ENCODE measurements at places on chromosomes 6 and 20.

DNA sequence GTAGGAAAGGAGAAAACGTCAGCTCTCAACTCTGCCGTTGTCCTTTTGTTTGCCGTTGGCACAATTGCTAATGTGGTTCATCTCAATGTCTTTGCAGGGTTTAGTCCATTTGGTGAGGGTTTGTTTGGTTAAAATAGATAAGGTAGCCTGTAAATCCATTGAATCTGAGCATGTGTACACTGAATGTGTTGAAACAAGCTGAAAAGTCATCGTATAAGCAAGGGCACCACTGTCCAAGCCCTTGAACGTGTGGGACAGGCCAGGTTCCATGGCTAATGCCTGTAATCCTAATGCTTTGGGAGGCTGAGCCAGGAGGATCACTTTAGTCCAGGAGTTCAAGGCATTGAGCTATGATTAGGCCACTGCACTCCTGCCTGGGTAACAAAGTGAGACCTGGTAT lies 224.7 kb upstream of the PLCB4 start:
- DNase-seq = no peak

- no peak for DNase-seq
Measured at GRCh38 chr20:15923030-15923776, 650.0 kb downstream of the KIF16B start.

DNA sequence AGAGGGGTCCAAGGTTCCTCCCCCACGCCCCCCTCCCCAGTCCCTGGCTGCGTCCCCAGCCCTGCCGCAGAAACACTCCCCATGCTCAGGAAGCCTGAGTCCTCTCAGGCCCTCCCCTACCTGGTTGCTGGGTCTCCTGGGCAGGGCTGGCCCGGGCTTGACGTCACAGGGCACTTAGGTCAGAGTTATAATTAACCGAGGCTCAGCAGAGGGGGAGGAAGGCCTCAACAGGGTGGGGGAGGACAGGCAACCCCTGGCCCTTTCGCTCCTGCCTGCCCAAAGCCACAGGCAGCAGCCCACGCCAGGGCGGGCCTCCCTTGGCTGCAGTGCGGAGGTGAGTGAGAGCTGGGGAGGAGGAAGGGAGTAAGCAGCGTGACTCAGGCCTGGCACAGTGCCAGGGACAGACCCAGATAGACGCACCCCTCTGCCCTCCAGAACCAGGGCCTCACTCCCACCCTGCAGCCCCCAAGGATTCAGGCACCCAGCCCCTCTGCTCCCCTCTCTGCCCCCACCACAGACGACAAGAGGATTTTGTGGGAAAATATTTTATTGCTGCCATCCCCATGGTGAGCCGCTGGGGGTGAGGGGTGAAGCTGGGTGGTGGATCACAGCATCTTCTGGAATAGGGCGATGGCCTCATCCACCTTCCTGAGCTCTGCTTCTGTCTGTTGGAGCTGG lies at the start of gene VWA7:
Gene VWA7 (minus strand): TSS at position 340 of the 678 bp plus-strand sequence. CDS start 549 bp downstream, outside the sequence.
- DNase-seq = no peak

DNA sequence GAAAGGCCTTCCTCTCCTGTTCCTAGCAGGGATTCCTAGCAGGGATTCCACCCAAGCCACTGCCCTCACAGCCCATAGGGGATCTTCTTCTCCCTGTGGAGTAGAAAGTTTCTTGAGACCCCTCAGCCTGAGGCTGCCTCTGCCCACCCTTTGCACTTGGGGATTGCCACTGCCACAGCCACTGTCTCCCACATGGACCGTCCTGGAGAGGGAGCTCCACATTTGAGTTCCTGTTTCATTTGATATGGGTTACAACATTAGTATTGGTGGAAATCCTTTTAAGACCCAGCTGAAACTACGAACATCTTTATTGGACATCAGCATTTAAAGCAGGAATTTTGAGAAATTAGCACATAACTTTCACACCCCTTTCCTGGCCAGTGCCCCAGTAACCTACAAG lies 25.6 kb downstream of the HLA-G start:
- no peak for DNase-seq

DNA sequence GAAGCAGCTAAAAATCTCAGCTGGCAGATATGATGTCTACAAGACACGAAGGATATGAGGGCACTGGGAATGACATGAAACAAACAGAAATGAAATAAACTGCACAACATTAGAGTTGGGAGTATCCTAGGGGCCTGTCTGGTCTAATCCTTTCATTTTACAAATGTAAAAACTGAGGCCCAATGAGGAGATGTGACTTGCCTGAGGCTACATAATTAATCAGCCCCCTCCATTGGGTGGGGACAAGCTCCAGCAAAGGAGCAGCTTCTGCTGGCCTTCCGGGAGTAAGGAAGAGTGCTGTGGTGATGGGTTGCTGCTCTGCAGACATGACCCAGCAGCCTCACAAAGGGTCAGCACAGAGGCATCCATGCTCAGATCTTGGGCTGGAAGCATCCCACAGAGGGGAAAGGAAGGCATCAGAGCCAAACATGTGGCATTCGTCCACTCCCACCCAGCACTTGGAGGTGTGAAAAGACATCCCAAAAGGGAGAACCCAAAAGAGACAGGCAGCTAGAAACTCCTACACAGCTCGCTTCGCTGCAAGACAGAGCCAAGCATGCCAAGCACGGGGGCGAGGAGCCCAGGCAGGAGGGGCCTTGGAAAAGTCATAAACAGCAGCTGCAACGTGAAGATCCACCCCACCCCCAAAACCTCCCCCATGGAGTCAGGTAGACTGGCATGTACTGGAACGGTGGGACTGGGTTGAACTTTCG lies 183.7 kb downstream of the UNC5CL start:
- DNase-seq = no peak

DNA sequence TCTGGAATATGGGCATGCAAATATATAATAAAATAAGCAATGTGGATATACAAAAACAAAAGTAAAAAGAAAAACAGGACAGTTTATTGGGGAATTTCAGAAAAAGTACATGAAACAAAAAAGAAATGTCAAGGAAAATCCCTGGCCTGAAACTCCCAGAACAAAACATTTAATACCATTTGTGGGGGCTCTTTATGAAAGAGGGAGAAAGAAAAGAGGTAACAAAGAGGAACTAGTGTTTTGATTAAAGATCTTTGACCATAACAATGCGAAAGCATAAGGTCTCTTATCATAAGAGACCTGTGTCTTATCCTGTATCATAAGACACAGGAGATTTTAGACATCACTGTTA lies 88.6 kb upstream of the ARID1B start:
- no peak for DNase-seq

DNA sequence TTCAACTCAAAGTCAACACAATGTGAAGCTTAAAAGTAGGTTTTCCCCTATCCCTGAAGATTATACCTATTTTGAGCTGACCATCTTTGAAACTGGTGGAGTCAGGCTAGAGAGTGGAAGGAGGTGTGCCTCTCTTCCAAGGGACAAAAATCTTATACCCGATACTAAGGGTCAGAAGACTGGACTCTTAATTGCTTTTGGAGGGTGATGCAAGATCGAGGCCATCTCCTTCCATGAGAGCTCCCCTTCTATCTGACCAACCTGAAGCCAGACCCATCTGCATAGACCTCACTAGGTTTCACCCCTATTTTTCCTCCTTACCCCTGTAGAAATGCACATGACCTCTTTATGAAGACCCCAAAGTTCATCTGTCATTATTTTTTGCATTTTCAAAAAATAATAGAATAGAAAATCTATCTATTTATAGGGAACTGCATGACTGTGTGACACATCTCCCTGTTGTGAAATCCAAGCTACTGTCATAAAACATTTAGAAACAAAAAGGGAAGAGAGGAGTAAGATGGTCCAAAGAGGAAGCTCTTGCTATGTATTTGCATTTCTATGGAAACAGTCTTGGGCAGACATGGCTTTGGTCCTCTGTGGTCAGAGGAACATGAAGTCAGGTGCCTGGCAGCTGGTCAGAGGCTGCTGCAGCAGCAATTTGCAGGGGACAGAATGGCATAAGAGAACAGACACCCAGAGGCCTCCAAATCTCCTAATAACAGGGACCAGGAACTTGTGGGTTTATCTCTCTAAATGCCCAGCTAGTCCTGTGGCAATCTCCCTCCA lies 349.2 kb downstream of the MAFB start:
- DNase-seq = no peak

DNA sequence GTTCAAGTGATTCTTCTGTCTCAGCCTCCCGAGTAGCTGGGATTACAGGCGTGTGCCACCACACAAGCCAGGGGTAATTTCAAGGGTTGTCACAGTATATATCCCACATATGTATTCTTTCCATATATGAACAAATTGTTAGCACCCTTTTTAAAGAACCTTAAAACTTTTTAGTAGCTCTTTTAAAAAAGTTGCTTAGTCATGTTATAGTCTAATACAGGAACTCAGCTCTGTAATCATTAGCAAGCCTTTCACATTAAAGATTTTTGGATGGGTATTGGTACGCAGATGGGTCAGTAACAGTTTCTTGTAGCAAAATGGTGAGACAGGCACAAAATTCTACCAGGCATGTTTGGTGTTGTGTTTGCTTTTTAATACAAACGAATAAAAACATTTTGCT lies 10.9 kb downstream of the AMD1 start:
- DNase-seq = no peak

GRCh38 chr6:161257793-161258457 lies 15.9 kb downstream of the AGPAT4 start:
- DNase-seq = no peak

- no peak for DNase-seq
Measured at GRCh38 chr20:2708665-2709064, 16.1 kb downstream of the EBF4 start.

DNA sequence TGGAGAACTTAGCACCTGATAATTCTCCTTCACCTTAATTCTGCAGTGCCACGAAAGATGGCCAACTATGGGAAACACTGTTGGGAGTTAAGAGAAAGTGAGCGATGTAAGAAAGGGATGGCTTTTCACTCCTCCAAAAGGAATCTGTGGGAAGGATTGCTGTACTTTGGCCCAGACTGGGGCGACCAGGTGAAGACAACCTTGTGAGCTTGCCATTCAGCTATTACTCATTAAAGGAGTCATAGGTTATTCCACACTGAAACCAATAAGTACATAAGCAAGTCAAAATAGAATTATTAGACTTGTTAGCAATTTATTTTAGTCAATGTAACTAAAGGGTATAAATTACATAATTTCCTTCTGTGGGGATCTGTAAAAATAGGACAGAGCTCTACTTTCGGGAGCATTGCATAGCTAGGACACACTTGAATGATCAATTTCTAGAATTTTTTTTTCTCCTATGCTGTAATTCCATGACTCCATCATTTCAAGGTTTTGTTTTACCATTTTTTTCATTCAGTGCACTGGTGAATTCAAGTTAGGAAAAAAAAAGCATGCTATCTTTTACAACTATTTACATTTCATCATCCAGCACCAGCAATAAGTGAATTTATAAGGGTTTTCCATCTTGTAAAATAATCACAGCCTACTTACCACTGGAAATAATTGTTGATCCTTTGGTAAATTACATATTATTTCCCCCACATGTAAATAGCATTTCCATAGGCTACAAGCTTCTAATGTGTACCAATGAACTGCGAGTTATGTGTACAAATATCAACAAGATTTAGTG lies 231.7 kb downstream of the SIM1 start:
- DNase-seq = no peak

DNA sequence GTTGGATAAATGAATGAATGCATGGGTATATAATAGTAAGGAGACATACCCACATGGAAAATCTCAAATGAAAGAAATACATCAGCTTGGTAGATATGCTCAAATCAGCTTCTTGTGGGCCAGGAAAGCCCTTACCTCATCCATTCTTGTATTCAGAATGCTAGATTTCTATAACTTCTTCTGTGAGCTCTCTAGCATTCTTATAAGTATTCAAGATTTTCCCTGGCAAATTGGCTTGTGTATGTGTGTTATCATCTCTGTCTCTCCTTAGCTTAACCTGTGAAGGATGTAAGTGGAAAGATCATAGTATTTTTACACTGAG lies 100.8 kb downstream of the OR2B2 start:
- DNase-seq = no peak

DNA sequence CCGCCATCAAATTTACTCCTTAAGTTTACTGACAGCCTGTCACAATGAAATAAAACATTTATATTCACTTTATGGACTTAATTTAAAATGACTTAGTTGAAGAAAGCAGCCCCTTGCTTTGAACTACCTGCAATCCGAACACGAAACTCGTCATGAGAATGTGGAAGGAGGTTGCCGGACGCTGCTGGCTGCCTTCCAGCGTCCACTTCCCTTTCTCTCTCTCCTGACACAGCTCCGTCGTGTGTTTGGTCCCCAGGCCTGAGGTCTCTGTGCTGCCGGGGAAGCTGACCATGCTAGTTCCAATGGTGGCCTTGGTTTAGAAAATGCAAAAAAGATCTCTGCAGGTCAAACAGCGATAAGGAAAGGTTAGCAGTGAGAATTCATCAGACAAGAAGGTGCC lies 519.7 kb downstream of the CDH26 start:
- DNase-seq = no peak

- no peak for DNase-seq
Measured at GRCh38 chr6:96576221-96576620, 13.3 kb downstream of the FHL5 start.

DNA sequence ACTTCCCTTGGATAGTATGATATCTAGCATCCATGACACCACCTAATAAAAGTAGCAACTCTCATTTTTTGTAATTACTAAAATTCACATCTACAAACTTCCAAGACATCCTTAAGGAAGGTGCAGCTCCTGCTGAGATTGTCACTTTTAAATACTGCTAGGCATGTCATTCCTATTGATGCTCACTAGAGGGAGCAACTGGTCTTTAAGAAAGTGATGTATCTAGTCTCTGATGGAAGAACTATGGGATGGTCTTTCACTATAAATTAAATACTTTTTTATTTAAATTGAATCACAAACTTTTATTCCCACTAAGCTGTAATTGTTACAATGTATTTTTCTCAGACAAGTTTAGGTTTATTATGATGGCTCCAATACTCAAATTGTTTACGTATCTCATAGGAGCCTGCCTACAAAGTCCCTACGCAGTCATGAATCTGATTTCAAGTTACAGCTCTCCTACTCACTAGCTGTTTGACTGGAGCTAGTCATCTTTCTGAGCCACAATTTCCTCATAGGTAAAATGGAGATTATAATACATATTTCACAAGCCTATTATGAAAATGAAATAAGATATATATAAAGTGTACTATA lies 8.1 kb upstream of the TSPYL1 start:
- no peak for DNase-seq

- DNase-seq = no peak
Measured at GRCh38 chr6:66421570-66421969, 714.5 kb upstream of the EYS start.
